RCC 7860 (cell line): ENCODE measurements at places on chromosomes 4 and X.

- DNase-seq = no peak
These were observed 29.0 kb downstream of the LRPAP1 start for GRCh38 chr4:3502941-3503936.

- DNase-seq = no peak
These were observed 201.8 kb downstream of the SLC39A8 start for GRCh38 chr4:102143433-102143832.

DNA sequence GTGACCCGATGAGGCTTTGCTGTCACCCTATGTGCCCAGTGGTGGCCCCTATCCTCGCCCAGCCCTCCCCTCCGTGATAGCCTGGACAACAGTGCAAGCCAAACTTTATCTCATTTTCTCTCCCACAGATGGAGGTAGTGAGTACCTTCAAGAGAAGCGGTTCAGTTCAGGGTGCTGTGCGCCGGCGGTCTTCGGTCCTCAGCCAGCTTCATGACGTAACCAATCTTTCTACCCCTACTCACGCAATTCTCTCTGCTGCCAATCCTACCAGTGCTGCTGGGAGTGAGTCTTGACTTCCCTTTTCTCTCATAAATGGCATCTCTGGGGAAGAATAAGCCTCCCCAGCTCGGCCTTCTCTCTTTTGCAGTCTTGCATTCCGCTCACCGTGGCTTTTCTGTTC, 29.5 kb downstream of the CCNQ start:
- no peak for DNase-seq

GRCh38 chr4:12846368-12846767, 637.8 kb downstream of the RAB28 start:
- no peak for DNase-seq

- DNase-seq = no peak
These were observed 40.2 kb upstream of the PPP2R3B start for GRCh38 chrX:426881-427280.

GRCh38 chr4:8315435-8316250, 46.1 kb downstream of the HTRA3 start:
- peak; percentile 77 for DNase-seq

- peak; percentile 67 for DNase-seq
These were observed 119.5 kb upstream of the AFF2 start for GRCh38 chrX:148380650-148381561.

- DNase-seq = no peak
These were observed 99.4 kb downstream of the LUZP4 start for GRCh38 chrX:115388879-115389278.

DNA sequence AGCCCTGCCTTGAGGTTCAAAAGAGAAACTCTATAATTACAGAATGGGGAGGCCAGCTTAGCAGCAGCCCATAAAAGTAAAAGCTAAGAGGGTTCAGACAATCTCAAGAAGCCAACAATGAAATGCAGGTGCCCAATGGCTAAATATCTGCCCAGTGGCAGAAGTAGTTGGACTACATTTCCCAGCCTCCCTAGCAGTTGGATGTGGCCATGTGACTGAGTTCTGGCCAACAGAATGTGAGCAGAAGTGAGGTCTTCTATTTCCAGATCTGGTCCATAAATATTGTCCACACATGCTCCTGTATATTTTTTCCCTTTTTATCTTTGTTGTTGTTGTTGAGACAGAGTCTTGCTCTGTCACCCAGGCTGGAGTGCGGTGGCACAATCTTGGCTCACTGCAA, 127.9 kb upstream of the NHS start:
- no peak for DNase-seq

- peak; percentile 90 for DNase-seq
These were observed 79.8 kb downstream of the NYX start for GRCh38 chrX:41526925-41527324.

- peak; percentile 10 for DNase-seq
These were observed 63.4 kb downstream of the LCORL start for GRCh38 chr4:17958181-17958580.

DNA sequence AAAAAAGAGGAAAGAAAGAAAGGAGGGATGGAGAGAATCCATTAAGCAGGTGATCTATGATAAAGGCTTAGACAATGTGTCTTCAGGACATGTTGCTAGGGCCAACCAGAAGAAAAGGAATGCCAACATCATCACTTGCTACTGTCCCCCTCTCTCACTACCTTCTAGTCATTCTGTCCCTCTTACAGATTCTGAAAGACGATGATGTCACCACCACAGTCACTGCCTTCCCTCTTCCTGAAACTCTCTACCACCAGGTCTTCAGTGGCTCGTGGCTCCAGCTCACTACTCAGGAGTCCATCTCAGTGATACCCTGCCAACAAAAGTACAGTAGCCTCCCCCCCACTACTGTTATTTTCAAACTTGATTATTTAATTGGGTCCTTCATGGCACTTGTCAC, 64.0 kb downstream of the KCNIP4 start:
- no peak for DNase-seq

DNA sequence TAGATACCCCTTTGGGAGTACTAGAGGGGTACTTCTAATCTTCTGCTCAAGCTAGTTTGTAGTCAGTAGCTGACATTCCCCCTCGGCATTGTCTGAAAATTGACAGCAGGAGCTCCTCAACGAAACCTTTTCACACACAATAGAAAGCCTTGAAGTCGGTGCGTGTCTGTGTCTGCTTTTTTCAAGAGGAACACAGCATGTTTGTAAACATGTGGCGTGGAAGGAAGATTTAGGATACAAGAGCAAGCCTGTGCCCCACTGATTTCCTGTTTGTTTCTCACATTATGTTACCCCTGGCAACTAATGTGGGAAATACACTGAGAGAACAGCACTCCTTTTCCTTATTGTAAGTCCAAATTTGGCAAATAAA, 252.6 kb downstream of the ANKRD50 start:
- DNase-seq = no peak

DNA sequence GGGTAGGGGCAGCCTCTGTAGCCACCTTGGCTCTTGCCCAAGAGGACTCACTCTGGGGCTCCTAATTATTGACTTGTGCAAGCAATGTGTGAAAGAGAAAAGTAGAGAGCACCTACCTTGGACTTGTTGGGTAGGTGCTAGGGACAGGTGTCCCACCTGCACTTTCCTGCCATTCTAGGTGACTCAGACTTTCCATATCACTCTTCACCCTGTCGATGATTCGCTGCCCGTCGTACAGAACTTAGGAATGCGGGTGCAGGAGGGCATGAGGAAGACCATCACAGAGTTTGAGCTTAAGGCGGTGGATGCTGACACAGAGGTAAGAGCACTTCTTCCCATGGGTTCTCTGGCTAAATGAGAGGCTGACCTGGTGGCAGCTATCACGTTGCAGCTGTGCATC, 87.3 kb upstream of the ANXA3 start:
- DNase-seq = no peak

GRCh38 chr4:146834263-146835034, 111.2 kb downstream of the TTC29 start:
- DNase-seq = no peak

DNA sequence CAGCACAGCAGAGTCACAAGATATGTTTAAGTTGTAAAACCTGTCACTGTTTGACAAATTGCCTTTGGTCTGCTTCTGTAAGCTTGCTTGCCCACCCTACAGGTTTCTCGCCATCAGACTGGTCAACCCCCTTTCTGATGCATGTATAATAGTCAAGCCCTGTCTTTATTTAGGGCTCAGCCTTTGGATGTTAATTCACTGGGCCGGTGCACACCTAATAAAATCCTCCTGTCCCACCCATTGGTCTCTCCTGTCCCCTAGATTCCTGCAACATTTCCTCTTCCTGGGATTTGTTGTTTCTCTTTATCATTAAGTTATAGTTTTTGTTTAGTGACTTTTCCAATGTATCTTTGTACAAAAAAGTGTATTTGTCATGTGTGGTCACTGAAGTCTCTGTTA, 38.2 kb downstream of the GLUD2 start:
- DNase-seq = no peak

- no peak for DNase-seq
These were observed 329.4 kb downstream of the HNRNPD start for GRCh38 chr4:82044141-82044993.

DNA sequence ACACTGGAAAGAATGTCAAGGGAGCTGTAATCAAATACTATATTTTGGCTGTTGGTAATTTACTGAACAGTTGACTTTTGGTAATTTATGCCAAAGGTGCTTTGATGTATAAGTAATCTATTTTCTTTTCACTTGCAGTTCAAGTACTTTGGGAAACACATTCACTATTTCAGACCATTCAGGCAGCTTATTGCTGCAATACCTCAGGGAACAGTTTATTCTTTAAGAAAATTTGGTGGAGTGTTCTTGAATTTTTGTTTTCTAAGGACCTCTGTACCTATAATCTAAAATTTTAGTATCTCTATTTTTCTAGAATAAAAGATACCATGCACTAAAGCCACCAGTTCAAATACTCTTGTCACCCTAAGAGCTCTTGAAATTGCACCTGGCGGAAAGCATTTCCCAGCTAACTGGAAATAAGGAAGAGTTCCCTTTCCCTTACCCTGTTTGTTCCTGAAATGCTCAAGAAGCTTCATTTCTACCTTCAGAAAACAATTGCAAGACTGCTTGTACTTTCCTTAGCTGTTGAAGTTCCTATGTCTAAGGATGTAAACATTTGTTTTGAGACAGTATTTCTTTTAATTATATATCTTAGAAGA, 633.5 kb upstream of the FAT1 start:
- DNase-seq = no peak

- no peak for DNase-seq
These were observed 12.5 kb upstream of the CXCL13 start for GRCh38 chr4:77593101-77593500.

DNA sequence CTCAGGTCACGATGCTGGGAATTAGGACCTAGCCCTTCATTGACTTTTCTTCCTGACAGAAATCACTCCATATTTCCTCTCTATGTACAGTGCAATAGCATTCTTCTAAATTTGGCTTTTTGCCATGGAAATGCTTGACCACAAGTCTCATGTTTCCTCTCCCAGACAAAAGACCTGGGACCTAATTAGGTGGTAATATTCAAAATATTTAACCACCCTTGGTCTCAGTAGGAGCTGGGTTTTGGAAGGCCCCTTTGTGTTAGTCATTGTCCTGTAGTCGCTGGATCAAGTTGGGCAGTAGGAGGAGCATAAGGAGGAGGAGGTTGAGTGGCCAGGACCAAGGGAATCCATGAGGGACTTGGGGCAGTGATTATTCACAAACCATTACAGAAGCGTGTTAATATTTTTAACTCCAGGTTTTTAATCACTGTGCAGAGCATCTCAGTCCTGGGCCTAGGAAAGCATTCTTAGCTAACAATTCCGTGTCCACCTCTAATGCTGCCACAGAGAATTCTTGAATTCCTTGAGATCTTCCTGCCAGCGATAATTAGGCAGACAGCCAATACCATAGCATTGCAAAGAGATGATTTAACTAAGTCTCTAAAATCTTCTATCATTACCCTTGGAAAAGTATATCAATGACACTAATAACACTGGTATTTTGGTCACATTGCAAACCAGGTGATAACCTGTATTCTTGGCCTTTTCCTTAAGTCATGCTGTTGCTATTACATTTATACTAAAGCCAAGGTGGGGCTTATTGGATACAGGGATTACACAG, 25.0 kb upstream of the SHROOM4 start:
- peak; percentile 74 for DNase-seq

DNA sequence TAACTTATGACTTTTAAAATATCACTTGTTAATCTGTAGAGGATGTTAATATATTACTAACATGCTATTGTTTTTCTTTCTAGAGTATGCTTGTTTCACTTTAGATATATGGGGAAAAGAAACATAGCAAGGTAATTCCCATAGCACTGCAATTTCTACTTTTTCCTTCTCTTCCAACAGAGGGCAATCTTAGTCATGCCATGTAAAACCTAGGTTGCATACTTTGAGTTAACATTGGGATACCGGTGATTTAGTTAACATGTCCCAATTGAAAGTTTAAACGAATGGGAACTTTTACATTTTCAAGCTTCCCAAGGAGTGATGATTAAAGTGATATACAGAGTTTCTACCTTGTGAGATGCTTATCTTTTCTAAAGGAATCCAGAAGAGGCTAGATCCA, 89.4 kb upstream of the IL13RA1 start:
- no peak for DNase-seq
